ENCODE measurements at places on chromosomes 7 and 10. TPM values are rescaled to one million over a fixed set of nuclear protein-coding genes. Genes with fewer than 3 reads are reported as not detected.

The AGR3 gene
- total RNA-seq = not detected

The IKZF1 gene
- total RNA-seq = not detected

The SCART1 gene
- not detected for total RNA-seq

The HYAL4 gene
- total RNA-seq = not detected

DNA sequence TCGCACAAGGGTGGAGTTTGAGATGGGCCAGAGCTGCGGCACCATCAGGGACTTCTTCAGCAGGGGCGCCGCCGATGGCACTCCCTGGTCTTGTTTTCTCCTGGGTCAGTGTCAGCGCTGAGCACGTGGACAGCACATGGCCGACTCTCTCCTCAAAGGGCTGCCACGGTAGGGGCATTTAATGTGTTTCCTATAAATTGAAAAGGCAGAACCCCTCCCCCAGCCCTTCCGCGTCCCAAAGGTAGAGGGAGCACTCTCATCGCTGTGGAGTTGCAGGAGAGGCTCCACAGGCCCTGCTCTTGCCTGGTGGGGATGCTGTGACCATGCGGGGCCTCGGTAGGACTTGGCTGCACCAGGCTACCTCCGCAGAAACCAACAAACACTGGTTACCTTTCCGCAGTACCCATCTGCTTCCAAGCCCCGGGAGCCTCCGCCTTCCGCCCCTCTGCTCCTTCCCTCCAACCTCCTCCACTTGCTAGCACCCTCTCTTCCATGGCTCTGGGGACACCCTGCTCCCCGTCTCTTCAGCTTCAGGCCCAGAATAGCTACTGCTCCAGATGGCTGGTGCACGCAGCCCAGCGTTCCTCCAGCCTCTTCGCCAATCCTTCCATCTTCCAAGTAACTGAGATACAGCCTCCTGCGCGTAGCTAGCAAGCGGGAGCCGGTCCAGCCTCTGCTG lies 166.3 kb upstream of the ADCY1 start:
- DNase-seq = no peak

GRCh38 chr7:44794331-44794730 lies 2.1 kb upstream of the PPIA start:
- DNase-seq = no peak

- DNase-seq = no peak
Measured at GRCh38 chr10:118583611-118584010, 11.8 kb downstream of the PRLHR start.

- no peak for DNase-seq
Measured at GRCh38 chr10:63744060-63744941, 223.1 kb downstream of the REEP3 start.

GRCh38 chr10:133258818-133259601 lies 17.7 kb downstream of the ADAM8 start:
- peak; percentile 98 for DNase-seq

DNA sequence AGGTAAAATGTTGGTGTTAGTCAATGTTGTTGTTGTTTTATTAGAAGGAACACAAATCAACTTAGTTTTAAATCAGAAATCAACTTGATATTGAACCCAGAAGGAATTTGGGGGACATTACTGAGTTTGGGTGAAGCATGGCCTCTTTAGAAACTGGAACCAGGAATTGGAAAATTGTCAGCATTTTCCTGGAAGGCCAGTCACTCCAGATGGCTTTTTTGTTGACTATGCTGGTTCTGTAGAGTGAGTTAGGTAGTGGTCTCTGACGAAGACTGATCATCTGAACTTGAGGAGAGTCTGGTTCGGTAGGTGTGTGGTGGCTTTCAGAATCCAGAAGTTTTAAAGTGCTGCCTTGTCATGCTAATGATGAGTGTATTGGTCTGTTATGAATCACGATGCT lies 111.5 kb downstream of the BMPER start:
- DNase-seq = no peak

- DNase-seq = peak; percentile 72
Measured at GRCh38 chr7:26278770-26279169, 12.9 kb upstream of the SNX10 start.

DNA sequence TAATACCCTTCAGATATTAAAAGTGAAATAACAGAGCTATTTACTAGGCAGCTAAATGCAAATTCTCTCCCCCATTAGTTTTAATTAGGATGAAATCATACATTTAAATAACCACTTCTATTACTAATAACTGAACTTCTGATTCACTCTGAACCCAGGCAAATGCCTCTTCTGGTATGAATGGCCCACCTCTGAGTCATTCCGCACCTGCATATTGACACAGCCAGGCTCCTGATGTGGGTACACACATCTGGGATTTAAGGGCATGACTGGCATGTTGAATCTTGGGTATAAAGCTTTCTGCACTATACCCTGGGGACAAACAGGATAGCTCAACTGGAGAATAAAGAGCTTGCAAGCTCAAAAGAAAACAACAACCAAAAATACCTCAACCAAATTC lies 140.9 kb downstream of the AUTS2 start:
- peak; percentile 49 for DNase-seq

DNA sequence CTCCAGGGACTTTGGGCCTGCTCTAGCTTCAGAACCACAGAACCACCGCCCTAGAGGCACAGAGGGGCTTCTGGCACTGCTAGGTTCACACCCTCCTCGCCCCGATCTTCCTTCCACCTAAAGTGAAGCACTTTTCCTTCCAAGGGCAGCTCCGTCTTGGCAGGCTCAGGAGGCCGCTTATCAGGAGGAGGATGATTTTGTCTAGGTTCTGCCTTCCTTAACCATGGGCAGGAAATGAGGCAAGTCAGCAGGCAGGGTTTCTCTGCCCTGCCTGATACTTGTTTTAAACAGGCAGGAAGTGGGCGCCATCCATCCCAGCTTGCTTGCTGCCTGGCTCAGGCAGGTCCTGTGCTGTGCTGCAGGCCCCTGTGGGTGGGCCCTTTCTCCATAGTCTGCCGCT lies 8.3 kb upstream of the ATP6V0E2 start:
- no peak for DNase-seq

- peak; percentile 60 for DNase-seq
Measured at GRCh38 chr7:28389504-28390395, 22.6 kb upstream of the CREB5 start.

DNA sequence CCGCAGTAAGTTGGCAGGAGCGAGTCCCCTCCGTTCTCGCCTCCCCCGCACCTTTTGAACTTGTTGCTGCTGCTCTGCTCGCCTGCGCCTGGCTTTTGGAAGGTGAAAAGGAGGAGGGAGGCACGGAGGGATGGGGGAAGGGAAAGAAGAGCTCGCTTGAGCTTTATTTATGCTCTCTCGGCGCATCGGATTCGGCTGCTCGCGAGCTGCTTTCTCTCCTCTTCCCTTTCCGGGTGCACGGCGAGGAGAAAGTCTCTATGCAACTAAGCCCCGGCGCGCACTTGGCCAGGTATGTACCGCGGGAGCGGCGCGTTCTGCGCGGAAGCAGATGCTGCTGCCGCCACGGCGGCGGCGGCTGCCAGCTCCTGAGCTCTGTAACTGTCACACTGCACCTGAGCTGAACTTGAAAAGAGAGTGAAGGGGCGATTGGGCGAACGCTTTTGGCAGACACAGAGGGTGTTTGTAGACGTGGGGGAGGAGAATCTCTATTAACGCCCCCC lies 551 bp downstream of the KCND2 start:
- no peak for DNase-seq

DNA sequence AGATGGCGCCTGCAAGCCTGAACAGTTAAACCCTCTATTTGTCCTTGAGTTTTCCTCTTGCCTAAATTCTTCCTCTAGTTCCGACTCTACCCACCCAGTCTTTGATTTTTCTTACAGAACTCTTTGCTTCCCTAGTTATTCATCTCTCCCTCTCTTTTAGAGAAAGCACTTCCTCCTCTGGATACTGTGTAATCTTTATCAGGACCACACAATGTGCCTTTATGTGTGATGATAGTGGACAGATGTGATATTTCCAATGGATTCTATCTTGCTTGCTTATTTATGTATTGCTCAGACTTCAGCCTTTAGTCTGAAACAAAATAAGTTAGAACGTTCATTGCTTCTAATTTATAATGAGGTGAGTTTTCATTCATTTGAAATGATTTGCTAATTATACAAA lies 79.5 kb upstream of the CAV2 start:
- DNase-seq = no peak

DNA sequence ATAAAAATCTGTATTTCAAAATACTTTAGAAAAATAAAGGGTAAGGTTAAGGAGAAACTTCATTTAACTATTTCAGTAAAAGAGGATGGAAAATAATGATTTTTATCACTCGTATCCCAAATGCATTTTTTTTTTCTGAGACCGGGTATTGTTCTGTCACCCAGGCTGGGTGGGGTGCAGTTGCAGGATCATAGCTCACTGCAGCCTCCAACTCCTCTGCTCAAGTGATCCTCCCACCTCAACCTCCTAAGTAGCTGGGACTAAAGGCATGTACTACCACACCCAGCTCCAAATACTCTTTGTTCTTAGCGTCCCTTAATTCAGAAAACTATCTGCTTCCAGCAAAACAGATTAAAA lies 11.8 kb downstream of the KMT2C start:
- no peak for DNase-seq

DNA sequence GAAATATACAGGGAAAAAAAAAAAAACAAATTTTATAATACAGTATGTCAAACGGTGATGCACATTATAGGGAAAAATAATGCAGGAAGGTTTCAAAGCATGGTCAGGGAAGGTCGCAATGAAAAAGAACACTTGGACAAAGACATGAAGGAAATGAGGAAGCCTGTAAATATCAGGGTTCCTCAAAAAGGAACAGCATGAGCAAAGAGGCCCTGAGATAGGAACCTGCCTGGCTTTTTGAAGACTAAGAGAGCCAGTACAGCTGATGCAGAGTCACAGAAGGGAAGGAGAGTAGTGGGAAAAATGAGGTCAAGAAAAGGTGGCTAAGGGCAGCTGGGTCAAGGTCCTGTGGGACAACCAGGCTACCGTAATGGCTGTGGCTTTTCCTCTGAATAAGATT lies 1.9 kb downstream of the VPS41 start:
- no peak for DNase-seq

- DNase-seq = peak; percentile 87
Measured at GRCh38 chr7:2478399-2478785, 2.2 kb upstream of the GRIFIN start.

- peak; percentile 58 for DNase-seq
Measured at GRCh38 chr7:98049034-98049433, 57.6 kb upstream of the LMTK2 start.

DNA sequence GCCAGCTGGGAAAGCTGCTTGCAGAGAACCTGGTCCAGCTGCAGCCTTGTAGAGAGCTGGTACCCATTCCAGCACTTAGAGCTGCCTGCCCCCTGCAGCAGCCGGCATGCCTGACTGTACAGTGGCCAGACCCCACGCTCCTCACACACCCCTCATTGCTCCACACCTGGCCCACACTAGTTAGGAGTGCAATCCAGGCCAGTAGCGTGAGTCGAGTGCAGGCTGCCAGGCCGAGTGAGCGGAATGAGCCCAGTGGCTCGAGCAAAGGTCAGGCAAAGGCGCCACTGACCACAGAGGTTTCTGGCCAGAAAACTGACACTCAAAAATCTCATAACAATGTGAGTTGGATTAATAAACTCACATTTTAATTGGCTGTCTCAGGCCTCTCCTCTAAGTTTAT lies 921.7 kb upstream of the KCND2 start:
- no peak for DNase-seq

DNA sequence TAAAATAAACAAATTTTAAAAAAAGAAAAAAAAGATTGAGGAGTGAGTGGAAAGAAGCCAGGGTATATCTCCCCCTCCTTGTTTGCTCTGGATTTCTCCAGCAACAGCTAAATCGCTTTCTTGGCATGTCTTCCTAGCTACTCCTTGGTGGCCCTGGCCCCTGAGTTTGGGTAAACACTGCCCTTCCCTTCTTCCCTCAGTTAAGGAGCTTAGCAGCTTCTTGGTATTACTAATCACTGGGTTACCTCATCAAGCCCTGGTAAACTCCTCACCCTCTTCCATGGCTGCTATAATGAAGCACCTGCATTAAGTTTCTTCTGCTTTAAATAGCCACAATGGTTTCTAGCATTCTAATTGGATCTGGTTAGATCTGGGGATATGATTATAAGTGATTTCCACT lies 269.8 kb downstream of the FZD1 start:
- no peak for DNase-seq

- peak; percentile 87 for DNase-seq
Measured at GRCh38 chr7:150903606-150904005, 51.3 kb downstream of the AOC1 start.

DNA sequence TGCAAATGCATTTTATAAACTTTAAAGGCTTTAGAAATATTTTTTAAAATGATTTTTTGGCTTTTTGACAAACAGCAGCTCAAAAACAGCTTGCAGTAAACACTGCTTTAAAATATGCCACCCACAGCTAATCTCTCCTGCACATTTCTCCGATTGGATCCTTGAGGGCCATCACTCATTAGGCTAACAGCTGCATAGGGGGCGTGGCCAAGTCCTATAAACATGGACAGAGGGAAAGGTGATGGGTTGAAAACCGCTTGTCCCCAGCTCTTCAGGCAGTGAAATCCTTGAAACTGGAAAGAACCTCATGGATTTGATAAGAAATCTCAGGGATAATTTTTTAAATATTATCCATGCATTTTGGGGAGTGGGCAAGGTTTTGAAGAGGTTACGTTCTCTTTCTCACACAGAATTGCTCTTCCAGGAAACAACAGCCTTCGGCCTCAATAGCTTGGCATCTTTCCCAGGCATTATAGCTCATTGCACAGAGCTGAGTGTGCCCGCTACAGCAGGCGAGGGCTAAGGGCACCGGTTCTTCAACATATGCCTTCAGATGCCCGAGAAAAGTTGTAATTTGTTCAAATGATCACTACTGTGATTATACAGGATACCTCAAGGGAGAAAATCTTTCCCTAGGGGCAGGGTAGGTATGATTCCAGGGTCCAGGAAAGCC lies 1.7 kb downstream of the PLEKHS1 start:
- no peak for DNase-seq

- no peak for DNase-seq
Measured at GRCh38 chr10:27247006-27247405, 6.4 kb upstream of the ACBD5 start.

- DNase-seq = no peak
Measured at GRCh38 chr7:70793821-70794220, 338.1 kb upstream of the GALNT17 start.

DNA sequence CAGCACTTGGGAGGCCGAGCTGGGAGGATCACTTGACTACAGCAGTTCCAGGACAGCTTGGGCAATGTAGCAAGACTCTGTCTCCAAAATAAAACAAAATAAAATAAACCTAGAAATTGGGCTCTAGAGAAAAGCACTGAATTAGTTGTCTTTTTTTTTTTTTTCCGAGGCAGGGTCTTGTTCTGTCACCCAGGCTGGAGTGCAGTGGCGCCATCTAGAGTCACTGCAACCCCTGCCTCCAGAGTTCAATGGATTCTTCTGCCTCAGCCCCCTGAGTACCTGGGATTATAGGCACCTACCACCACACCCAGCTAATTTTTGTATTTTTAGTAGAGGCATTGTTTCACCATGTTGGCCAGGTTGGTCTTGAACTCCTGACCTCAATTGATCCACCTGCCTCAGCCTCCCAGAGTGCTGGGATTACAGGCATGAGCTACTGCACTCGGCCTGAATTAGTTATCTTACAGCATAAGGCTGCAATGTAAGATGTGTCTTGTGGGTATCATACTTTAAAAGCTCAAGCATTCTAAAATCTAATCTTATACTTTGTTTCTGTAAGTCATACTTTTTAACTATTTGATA lies 12.8 kb downstream of the MEIG1 start:
- DNase-seq = no peak

GRCh38 chr10:71964743-71965515 lies 734 bp downstream of the CHST3 start:
- DNase-seq = peak; percentile 52
